Stimulated activated CD8-positive, alpha-beta memory T cell treated with anti-CD3 and anti-CD28 coated beads, Interleukin-4, amount 100 ng/mL, for 48 hours (primary cell): ENCODE measurements at places on chromosomes 12 and 14.

DNA sequence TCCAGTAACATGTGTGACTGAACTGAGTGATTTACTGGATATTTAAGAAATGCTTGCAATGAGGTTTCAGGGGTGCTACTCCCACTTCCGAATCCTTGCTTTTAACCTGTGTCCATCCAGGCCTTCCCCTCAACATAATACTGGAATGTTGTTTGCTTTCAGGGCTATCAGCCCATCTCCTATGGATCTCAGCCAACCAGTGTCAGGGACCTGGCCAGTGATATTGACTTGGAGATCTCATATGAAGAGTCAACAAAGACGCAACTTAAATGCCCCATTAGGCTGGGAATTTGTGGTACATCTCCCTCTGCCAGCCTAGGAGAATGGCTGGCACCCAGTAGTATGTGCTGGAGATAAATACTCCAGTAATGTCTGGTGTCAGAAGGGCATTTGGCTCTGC lies 889 bp upstream of the IFT43 start:
- no peak for DNase-seq

DNA sequence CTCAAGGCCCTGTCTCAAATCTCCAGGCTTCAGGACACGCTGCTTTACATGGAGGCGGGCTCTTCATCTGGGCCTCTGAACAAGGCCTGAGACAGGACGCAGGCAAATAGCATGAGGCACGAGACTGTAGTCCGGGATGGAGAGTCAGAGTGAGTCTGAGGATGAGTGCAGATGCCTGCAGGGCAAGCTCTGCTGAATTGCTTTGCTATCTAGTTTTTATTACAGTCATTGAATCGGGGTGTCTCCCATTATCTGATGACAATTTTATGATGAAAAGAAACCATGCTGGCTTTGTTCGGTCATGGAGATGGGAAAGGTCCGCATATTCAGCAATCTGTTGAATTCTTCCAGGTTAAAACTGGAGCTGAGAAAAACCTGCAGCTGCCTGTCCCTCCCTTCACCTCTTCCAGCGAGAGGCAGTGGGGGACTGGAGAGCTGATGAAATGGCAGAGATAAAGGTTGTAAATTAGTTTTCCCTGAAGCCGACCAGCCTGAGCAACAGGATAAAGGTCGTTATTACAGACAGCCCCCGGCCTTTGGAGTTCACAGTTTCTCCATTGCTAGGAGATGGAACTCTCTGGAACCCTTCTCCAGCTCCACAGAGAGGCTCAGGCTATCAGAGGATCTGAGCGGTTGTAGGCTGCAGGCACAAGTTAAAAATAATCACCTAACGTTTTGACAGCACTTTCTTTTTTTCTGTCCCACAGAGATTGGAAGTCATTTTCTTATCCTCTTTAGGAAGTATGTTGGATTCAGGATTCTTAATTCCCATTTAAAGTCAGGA lies 1.3 kb upstream of the ADGRD1 start:
- no peak for DNase-seq

GRCh38 chr12:85923767-85924331 lies 49.8 kb downstream of the NTS start:
- no peak for DNase-seq

DNA sequence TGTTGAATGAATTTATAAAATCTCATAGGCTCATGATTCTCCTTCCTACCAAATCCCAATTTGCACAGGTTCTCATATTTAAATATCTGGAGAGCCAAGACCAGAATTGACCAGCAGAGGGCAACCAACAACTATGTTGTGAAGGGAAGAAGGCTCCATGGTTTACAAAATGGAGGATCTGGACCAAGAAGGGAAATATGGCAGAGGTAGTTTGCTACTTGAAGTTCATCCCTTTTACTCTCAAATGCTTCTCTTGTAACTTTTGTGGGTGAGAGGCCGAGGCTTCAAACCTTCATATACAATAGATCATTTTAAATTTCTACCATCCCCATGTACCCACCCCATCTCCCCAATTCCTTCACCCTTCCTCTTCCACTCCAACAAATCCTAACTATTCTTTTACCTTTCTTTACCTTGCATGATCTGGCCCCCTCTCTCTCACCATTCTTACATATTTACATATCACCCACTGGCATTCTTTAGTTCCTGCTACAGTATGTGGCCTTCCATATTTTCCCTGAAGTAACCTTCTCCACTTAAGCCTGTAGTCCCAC lies 3.8 kb upstream of the SMARCC2 start:
- DNase-seq: peak; percentile 83

DNA sequence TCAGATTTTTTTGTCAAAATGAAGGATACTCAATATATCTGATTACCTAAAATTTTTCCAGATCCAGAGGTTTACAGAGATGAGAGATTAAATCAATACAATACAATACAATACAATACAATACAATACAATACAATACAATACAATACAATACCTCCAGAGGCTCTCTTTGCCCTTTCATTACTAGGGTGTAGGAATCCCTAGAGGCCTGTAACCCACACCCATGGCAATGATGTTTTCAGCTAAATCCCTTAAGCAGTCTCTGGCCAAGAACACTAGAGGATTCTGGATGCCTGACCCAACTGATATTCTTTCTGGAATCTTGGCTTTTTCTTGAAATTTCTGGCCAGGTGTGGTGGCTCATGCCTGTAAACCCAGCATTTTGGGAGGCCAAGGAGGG lies 23.7 kb upstream of the AEBP2 start:
- no peak for DNase-seq

- DNase-seq: peak; percentile 85
Observed at GRCh38 chr12:107317751-107318555, 224.6 kb upstream of the CRY1 start.

GRCh38 chr14:75518625-75519024 lies 3.6 kb upstream of the BATF start:
- peak; percentile 72 for DNase-seq

DNA sequence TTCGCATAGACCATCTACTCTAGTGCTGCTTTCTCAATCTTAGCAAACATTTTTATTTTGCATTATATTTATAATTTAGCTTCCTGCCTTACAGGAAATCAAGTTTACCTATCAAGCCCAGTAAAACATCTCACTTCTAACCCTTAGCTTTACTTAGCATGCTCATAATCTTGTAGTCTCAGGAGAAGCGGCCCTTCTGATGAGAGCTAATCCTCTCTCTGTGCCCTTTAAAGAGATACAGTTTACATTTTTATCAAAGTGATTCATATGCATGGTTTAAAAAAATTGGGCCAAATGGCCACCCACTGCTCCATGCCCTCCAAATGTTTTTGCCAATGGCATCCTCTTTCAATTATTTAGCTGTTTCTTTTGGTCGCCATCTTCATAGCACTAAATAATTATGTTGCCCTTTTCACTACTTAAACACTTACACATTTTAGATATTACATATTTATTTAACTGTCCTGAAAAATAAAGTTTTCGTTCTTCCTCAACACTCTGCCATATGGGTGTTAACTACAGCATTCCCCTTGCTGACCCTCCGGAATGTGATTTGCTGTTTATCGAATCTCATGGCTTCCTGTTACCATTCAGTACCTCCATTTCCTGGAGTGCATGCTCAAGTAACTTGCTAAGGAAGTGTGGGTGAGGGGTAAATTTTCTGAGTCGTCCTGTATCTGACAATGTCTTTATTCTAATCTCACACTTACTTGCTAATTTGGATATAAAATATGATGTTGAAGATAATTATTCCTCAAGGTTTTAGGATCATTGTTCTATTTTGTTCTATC lies 29.3 kb downstream of the YLPM1 start:
- no peak for DNase-seq

- DNase-seq: peak; percentile 76
Observed at GRCh38 chr14:21104448-21105060, 3.7 kb downstream of the TMEM253 start.

DNA sequence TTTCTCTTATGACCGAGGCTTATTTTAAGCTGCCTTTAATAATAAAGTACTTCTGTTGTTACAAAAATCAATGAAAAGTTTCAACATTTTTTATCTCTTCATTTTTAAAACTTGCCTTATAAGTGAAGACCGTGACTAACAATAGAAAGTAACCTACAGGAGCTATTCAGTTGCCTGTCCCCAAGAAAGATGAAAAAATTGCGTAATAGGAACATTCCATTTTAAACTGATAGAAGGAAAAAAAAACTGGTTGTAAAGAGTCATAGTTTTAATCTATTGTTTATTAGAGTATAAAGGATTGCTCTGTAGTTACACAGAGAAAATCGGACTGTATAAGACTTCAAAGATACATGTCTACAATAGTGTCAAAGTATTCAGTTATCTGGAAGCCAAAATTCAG lies 83.3 kb downstream of the DAAM1 start:
- no peak for DNase-seq

GRCh38 chr14:95163666-95164065 lies 6.3 kb upstream of the DICER1 start:
- DNase-seq: no peak

- peak; percentile 54 for DNase-seq
Observed at GRCh38 chr12:6960593-6961277, 9.6 kb downstream of the PTPN6 start.

DNA sequence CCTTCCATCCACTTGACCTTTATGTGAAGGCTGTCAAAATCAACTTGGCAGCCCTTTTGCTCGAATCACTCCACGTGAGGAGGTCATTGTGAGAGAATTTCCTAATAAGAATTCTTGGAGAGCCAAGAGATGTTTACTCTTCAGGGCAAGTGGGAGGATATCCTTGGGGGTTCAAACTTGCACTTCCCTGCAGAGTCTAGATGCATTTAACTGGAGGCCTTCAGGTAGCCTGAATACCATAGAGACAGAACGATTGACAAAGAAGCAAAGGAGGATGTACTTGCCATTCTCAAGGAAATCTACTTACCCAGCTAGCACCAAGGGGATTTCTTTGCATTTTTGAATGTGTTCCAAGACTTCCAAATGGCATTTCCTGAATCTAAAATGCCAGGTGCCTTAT lies 1702.6 kb upstream of the FLRT2 start:
- no peak for DNase-seq

GRCh38 chr12:25496098-25496587 lies 56.9 kb downstream of the LMNTD1 start:
- DNase-seq: no peak

GRCh38 chr14:95663226-95663797 lies 22.9 kb upstream of the TCL1B start:
- DNase-seq: no peak

GRCh38 chr14:77804592-77804991 lies 4.7 kb downstream of the ADCK1 start:
- peak; percentile 69 for DNase-seq

DNA sequence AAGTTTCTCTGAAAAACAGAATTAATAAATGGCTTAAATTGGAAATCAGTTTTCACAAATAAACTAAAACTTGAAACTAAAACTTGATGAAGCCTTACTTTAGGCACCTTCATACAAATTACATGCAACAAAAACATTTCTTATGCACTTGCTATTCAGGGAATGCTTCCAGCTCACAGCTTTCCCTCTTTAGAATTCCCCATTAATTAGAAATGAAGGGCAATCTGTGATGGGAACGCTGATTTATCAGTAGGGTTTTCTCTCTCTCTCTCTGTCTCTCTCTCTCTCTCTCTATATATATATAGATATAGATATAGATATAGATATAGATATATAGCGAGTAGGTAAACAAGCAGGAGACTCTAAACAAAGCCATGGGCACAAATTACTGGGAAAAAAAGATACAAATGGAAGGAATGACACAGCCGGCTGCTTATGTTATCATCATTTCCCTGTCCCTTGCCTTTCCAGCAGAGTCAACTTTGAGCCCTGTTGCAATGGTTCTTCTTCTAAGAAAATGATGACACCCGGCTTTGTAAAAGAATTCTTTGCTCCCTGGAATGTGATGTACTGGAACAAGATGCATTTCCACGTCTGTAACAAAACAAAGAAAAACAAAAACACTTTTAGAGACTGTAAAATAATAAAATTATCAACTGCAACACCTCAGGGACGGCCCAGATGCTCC lies 1121.6 kb upstream of the TMEM132C start:
- DNase-seq: no peak

GRCh38 chr14:29262979-29263378 lies 496.4 kb downstream of the FOXG1 start:
- no peak for DNase-seq

- DNase-seq: no peak
Observed at GRCh38 chr12:9792185-9792900, 31.6 kb upstream of the CD69 start.

GRCh38 chr14:61106959-61107641 lies 126.1 kb downstream of the SLC38A6 start:
- no peak for DNase-seq

DNA sequence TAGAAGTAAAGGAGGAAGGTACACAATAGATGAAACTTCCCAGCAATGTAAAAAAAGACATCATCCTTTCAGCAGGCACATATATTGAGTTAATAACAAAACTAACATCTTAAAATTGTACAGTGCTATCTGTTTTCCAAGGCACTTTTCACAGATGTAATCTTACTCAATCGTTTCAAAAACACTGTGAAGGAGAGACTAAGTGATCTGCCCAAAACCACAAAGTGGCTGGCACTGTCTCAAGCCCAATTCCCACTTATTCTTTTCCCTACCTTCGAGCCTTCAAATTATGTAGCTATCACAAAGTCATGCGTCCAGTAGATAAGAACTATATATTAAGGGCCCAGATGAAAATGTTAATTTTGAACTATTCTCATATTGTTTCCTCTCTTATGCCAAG lies 193.6 kb upstream of the RASSF8 start:
- DNase-seq: no peak

GRCh38 chr14:96267336-96267735 lies 11.3 kb downstream of the BDKRB1 start:
- no peak for DNase-seq

DNA sequence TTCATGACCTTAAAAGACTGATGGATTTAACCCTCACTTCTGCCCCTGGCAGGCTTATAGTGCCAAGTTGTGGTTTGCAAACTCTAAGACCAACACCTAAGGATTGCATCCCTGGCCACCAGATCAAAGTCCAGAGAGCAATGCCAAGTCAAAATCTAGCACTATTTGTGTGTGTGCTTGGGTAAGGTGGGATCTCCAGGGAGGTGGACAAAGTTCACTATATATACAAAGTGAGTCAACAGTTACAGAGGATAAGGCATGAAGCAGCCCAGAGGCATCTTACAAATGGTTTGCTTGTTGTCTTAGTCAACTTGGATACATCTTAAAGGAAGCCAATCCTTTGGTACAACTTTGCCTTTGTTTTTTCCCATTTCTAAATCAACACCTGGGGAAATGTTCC lies 137.3 kb downstream of the MSRB3 start:
- DNase-seq: no peak

GRCh38 chr12:123151457-123152454 lies 866 bp upstream of the PITPNM2 start:
- DNase-seq: no peak

- DNase-seq: no peak
Observed at GRCh38 chr12:27436029-27436428, 10.5 kb upstream of the SMCO2 start.

DNA sequence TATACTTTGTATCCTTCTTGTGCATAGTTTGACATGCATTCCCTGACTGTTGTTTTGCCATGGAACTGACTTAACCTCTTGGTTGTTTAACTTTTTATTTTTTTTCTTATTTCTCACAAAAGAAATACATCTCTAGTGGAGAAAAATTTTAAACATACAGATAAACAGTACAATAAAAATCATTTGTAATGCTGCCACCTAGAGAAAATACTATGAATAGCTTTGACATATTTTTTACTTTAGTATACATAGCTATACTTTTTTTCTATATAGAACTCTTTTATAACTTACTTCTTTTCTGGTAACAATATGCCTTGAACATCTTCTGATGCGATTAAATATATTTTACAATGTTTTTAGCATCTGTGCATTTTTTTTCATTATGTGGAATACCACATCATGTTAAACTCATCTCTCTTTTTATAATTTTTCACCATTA lies 184.5 kb downstream of the AKAP6 start:
- DNase-seq: no peak

- no peak for DNase-seq
Observed at GRCh38 chr12:119425623-119426022, 91.1 kb downstream of the CCDC60 start.
